ENCODE measurements at places on chromosomes 12 and 14.

DNA sequence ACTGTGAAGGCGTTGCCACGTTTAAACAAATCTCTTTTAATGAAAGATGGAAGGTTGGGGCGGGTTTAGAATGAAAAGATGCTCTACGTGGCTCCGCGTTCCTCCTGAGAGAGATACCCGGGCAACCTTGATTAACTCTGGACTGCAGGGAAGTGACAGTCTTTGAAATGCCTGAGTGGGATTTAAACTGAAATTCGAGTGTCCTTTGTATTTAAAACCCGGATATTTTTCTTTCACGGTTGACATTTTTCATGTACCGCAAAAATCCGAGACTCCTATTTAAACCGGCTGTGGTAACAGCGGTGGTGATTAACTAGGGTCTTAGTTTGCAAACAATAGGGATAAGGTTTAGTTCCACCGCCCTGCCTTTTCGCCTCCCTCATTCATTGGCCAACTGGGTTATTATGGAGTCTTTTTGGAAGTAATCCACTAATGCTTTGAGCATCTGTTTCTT lies 707 bp downstream of the G2E3 start:
- peak; percentile 52 for DNase-seq

DNA sequence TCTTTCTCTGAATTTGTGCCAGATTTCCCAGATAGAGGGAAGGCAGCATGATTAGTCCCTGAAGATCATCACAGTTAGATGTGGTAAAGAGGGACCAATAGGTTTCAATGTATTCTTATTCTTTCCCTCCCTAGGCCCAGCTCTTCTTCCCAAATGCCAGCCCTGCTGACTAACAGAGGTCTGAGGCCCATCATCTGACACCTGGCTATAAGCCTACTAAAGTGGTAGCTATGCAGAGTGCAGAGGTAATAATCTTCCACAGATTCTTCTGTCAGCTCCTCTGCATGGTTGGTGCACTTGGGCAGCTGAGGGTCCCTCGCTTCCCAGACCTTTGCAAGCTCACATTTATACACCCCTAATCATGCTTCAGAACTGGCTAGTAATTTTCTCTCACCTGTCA lies 63.7 kb upstream of the PZP start:
- DNase-seq: no peak

GRCh38 chr14:53180272-53181221 lies 27.4 kb upstream of the DDHD1 start:
- DNase-seq: no peak

GRCh38 chr12:128844031-128844635 lies 9.1 kb upstream of the GLT1D1 start:
- no peak for DNase-seq

GRCh38 chr14:42014301-42014700 lies 407.6 kb downstream of the LRFN5 start:
- DNase-seq: no peak

DNA sequence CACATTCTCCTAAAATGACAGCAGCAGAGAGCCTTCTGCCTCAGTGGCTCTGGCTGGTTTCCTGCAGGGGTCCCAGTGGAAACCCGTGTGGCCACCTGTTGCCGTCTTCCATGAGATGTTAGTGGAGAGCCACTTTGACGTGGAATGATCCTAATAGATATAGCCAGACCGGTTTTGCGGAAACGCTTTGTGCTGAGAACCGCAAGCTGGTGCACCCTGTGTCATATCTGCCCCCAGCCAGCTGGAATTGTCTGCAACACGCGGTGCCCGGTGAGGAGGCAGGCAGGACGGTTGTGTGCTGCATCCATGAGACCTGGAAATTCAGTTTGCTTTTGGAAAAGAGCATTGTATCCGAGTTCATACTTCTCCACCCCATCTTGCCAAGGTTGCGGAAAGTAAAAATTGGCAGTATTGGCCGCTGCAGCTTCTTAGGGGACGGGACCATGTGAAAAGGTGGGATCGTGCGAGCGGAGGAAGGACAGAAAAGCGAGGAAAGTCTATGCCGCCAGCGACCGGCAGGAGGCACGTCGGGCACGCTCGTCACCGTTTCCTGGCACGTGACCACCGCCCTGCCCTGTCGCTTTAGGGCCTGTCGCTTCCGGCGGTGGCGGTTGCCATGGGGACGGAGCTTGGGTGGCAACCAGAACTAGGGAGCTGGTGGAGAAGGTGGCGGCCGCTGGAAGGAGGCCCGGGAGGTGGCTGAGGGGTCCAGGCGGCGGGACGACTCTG lies at the start of gene CFAP251:
CFAP251 (plus strand) TSS at position 643 of the 729 bp plus-strand sequence. CDS start 2,714 bp downstream, outside the sequence.
- no peak for DNase-seq

GRCh38 chr12:105733579-105733978 lies 403.1 kb downstream of the C12orf75 start:
- no peak for DNase-seq

GRCh38 chr14:36134038-36134437 lies 42.5 kb downstream of the PTCSC3 start:
- DNase-seq: no peak

GRCh38 chr14:54369343-54369742 lies 27.5 kb upstream of the CDKN3 start:
- no peak for DNase-seq

DNA sequence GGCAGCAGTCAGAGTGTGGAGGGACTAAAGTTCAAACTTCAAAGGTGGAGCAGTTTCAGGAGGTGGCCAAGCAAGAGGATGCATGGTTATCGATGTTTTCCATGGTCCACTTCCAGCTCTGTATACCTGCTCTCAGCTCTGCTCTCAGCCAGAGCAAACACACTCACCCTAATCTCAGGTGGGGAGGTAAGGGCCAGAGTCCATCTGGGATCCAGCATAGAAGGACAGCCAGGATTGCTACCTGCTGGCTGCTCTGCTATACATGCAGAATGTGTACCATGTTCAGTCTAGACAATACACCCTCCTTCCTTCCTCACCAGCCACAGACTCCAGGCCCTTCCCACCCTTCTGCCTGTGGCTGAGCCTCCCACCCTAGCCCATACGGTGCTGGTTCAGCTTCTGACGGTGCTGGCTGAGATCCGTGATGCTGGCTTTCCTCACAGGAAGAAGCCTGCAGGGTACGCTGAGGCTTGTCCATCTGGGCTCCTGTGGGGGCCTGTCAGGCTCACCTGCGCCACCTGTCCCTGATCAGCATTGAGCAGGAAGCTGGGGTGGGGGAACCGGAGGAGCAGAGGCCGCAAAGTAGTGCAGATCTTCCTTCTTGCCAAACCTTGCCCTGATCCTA lies 2.4 kb downstream of the CBLN3 start:
- DNase-seq: peak; percentile 62

DNA sequence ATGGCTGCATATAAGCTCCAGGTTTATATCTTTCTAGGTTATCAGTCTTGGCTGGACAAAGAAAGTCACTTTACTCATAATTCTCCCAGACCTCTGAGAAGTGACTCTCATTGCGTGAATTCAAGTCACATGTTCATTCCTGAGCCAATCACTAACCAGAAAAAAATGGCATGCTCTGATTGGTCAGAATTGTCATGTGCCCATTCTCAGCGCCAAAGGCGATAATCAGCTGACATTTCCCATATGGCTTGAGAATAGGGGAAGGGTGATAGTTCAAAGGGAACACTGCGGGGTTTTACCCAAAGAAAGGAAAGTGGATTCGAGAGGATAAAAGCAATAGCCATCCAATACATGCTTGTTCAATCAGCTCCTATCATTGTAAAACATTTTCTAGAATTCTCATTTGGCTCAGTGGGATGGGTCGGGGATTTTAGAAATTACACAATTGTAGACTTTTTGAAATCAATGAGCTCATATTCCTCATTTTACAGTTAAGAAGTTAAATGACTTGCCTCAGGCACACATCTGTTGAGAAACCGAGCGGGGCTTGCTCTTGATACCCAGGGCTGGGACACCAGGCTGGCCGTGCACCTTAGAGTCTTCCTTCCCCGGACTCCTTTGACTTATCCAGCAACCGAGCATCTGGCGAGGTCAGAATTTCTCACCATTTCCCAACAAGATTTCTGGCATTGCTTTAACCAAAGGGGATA lies 454.0 kb upstream of the TBX3 start:
- DNase-seq: no peak

Measured in HuH-7 (cell line).